Epithelial cell of proximal tubule (primary cell): ENCODE measurements at places on chromosomes 2 and 18. TPM values are rescaled to one million over a fixed set of nuclear protein-coding genes. Genes with fewer than 3 reads are reported as not detected.
A peak's percentile ranks its signal among the peaks of the same experiment; 100 is the strongest.

Gene PLCD4
- total RNA-seq: 0.29 and 0.58 TPM in 2 replicates

Gene PSMA8
- not detected in 2 replicates for total RNA-seq

Gene HOXD9
- total RNA-seq: 9.8 and 11.5 TPM in 2 replicates

Gene UGT1A3
- not detected in 2 replicates for total RNA-seq

Gene MOGAT1
- not detected in 2 replicates for total RNA-seq

Gene TANC1
- 11.9 and 14.3 TPM in 2 replicates for total RNA-seq

Gene GALNT3
- total RNA-seq: 28.7 and 48.7 TPM in 2 replicates

Gene COL3A1
- total RNA-seq: 1.1 and 12.5 TPM in 2 replicates

Gene IL36B
- not detected in 2 replicates for total RNA-seq

DNA sequence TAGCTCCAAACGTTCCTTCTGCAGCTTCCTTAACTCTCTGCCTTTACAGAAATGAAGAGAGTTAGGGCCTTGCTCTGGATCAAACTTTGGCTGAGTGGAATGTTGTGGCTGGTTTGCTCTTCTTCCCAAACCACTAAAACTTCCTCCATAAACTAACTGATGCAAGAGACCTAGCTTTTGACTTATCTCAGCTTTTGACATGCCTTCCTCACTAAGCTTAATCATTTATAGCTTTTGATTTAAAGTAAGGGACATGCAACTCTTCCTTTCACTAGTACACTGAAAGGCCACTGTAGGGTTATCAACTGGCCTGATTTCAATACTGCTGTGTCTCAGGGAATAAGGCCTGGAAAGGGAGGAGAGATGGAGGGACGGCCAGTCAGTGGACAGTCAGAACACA, 8.3 kb downstream of the PXDN start:
- DNase-seq: no peak

DNA sequence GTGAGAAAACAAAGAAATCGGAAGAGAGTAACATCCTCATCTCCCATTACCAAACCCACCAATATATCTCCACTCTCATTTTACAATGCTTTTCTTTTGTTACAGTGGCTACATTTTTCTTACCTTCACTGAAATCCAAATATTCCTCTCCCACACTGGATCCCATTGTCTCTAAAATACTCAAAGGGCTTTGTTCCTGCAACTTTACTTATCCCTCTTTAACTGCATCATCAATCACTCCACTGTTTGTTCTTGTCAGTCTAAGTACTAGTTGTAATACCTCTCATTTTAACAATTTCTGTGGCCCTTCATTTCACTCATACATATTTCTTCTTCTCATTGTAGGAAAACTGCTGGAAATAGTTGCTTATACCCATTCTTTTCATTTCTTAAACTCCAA, 464.2 kb upstream of the PIK3C3 start:
- DNase-seq: no peak

DNA sequence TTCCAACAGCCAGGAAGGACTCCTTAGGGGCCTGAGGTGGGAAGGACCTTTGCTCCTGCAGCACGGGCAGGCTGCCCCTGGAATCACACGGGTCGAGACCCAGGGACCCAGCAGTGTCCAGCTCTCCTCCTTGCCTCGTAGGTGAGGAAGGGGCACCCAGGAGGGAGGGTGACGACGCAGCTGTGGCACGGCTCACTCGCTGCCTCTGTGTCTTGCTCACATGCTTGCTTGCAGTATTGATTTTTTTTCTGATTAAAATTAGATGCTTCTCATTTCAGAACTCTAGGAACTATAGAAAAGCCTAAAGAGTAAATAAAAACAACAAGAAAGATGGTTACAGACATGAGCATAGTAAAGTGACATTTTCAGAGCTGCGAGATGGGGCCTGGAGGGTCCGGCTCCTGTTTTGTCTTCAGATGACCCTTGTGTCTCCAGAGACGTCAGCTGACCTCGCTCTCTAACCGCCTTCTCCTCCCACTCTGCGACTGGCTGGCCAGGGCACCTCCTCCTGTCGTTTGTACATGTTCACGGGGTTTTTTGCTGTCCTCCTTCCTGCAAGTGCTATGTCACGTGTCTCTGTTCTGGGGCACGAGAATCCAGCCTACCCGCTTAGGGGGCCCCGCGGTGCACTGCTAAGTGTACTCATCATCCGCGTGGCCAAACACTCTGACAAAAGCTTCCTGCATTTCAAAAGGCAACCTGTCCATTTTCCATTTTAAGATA, 65.7 kb upstream of the ZNF236 start:
- no peak for DNase-seq

- DNase-seq: no peak
Measured at GRCh38 chr2:223114917-223115316, 62.9 kb downstream of the KCNE4 start.

DNA sequence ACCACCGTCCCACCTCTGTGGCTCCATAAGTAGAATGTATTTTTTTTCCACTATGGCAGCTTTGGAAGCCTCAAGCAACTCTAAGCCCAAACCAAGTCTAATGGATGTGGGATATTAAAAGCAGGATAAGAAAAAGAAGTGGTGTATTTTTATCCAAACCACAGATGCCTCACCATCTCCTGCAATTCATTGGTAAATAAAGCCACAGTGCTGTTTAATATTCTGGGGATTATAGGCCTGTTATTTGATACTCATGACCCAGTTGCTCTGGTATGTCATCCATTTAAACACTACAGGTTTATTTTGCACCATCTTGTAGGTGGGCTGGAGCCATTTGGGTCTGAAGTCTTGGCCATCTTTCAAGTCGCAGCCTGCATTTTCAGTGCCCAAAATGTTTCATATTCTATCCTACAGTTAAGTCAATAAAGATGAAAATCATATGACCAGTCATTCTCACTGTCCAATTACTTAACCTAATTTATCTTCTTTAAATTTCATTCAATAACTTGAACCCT, 279.5 kb upstream of the EPHA4 start:
- no peak for DNase-seq

- DNase-seq: peak; percentile 81
Measured at GRCh38 chr2:117958186-117958585, 55.7 kb downstream of the CCDC93 start.

- no peak for DNase-seq
Measured at GRCh38 chr18:31680433-31680811, 4.0 kb downstream of the B4GALT6 start.

DNA sequence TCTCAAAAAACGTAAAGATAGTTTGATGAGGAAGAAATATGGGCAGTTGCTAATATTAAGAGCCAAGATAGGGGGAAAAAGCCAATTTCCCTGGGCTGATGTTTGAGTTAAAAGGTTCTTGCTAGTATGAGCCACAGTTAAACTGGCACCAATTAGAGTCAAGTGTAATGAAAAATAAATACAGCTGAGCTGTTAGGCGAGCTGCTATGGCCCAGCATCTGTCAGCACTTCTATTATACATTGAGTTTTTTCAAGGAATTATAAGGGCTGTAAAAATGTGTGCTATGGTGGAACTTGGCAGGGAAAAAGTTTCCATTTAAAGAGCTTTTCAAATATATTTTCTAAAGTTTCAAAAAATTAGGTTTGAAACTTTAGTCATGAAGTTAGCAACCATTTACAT, 279.6 kb downstream of the CYRIA start:
- no peak for DNase-seq

GRCh38 chr2:178072383-178073301, at the start of gene PDE11A:
Gene PDE11A (minus strand): TSS chr2:178072777. CDS start chr2:178072437, 340 bp downstream.
- no peak for DNase-seq

DNA sequence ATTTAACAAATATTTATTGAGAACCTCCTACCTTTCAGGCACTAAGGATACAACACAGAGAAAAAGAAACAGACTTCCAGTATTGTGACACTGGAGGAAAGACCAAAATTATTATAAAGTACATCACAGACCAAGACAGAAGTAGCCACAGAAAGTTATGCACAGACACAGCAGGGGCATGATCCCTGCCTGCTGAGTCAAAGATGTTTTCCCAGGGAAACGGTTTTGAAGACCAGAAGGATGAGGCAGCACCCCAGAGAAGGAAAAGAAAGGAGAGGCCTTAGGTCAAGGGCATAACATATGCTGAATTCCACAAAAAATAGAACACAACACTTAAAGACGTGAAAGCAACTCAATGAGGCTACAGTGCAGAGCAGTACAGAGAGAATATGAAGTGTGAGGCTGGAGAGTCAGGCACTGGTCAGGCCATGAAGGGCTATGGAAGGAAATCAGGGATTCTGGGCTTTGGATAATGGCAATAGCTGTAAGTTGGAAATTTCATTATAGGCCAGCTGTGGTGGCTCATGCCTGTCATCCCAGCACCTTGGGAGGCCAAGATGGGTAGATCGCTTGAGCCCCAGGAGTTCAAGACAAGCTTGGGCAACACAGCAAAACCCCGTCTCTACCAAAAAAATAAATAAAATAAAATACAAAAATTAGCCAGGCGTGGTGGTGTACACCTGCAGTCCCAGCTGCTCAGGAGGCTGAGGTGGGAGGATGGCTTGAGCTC, 8.2 kb downstream of the ADAM17 start:
- DNase-seq: no peak

- DNase-seq: no peak
Measured at GRCh38 chr2:9668687-9669345, 38.0 kb upstream of the YWHAQ start.

- no peak for DNase-seq
Measured at GRCh38 chr2:160507464-160507863, 13.9 kb upstream of the RBMS1 start.

GRCh38 chr2:65357959-65358294, 74.5 kb downstream of the SPRED2 start:
- no peak for DNase-seq

DNA sequence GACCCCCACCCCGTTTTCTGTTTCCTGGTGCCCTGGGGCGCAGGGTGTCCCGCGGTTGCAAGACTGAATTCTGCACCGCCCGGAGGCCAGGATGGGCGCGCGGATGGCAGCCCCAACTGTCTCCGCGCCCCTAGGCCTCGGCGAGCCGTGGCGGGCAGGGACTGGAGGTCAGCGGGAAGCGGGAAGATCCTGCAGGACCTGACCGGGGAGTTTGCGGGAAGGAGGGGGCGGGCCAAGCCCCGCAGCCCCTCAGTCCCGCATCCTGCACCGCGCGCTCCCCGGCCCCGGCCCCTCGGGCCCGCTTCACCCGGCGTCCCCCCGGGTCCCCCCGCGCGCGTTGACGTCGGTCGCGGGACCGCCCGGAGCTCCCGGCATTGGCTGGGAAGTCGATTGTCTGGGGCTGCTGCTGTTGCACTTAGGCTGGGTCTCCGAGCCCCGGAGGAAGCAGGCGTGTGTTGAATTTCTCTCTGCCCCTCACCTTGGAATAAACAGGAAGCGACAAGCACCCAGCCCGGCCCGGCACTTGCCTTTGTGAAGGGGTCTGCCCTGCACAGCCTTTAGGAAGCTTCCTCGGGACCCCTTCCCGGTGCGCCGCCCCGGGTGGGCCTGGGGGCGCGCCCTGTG, at the start of gene LDLRAD4:
TSS of gene LDLRAD4 (plus strand) at position 393 of the 624 bp plus-strand sequence.
- no peak for DNase-seq

DNA sequence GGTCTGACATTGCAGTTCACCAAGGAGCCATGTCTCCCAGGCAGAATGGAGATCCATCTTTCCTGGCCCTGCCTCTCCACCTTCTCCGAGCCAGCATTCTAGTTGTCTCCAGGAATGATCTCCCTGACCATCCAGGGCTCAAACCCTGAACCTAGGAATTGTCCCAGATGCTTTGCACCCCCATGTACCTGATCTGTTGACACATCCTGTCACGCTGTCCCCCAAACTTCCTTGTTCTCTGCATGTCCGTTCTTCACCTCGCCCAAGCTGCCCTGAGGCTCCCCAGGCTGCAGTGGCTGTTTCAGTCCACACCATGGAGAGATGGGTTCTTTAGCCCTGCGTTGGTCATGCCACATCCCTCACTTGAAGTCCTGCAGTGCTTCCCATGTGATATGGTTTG, 7.0 kb upstream of the MBP start:
- DNase-seq: no peak

DNA sequence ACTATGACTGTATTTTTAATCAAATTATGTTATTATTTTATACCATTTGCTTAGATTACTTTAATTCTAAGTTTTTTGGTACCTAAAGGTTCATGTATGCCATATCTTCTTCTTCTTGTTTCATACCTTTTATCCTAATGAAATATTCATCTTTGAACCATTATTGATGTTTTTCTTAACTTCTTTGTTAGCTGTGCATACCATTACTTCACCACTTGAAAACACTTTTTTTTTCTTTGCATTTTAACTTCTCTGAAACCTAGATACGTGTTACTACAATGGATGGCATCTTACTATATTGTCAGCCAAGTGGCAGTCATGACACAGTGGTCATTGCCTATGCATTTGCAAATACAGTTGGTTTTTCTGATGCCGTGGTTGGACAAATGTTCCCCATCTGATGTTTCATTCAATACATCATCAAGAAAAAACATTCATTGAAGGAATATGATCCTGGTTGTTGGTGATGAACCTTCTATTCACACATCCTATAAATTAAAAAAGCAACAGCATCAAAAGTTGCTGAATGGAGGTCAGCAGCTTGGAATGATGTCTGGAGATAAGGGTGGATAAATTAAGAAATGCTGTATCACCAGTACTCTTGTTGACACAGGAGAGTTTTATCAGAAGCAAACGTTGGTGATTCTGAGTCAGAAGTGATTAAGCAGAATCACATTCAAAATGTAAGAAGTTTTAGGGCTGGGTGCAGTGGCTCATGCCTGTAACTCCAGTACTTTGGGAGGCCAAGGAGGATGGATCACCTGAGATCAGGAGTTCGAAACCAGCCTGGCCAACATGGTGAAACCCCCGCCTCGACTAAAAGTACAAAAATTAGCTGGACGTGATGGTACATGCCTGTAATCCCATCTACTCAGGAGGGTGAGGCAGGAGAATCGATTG, 7.4 kb downstream of the IL36A start:
- DNase-seq: no peak

DNA sequence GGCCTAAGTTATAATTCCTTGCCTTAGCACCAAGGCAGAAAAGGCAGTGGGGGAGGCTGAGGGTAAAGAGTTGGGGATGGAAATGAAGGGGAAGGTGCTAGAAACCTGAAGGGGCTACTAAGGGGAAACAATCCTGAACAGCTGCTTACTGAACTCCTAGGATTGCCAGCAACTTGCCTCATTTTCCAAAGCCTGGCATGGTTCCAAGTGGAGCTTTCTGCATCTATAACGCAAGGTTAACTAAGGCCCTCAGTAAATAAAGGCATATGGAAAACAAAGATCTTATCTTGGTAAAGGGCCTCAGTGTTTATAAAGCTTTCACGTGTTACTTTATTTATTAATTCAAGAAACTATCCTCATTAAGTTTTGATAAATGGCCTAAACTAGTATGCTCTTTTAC, 10.9 kb downstream of the MEP1B start:
- no peak for DNase-seq

DNA sequence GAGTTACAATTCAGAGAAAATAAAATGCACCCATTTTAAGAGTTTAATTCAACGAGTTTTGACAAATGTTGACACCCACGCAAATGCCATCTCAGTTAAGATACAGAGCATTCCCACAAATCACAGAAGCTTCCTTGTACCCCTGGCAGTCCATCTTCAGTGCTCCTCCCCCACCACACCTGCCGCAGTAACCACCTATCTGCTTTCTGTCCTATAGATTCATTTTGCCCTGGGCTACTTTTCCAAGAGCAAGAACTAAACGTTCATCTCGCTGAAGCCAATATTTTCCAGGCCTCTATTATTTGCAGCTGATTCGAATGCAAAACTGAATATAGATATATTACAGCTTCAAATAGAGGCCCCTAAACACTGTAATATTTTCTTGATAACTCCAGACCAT, 13.4 kb upstream of the HPCAL1 start:
- DNase-seq: no peak

- no peak for DNase-seq
Measured at GRCh38 chr2:109258376-109258775, 129.4 kb downstream of the SH3RF3 start.
